ENCODE measurements at places on chromosomes 7 and 10.

DNA sequence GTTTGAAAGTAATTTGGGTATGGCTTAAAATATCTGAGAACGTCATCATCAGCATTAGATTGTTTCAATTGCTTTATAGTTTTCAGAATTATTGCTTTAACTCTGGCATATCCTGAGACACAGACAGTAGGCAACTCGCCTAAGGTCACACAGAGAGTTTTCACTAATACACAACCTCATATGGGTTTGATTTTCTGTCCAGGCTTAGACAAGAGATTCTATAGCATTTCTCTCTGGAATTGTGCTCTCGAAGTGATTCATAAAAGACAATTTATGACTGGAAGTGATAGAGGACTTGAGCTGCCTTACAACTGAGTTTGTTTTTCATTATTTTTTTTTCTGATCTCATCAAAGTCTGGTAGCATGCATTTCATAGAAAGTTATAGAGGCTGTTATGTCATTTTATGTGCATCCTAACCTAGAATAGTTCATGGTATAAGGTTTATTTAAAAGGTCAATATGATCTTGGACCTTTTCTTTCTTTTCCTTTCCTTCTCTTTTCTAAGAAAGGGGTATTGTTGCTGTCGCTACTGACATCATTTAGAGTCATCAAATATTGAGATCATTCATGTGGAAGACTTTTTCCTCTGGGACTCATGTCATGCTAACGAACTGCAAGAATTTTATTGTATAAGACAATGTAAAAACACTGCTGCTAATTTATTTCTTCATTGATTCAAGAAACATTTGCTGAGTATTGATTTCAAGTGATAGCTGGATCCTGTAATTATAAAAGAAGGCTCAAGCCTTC is 278.2 kb downstream of the PLXDC2 start:
- peaks cover 9% of the 10 kb centered on the region for H3K4me1 ChIP-seq
- no peaks in the 10 kb centered on the region for H3K27me3 ChIP-seq

- no peaks in the 10 kb centered on the region for H3K36me3 ChIP-seq
- no peak overlapping the region for H3K4me3 ChIP-seq
- H3K27me3 ChIP-seq = peaks cover 6% of the 10 kb centered on the region
These were observed 33.9 kb upstream of the SHH start for GRCh38 chr7:155846156-155846555.

GRCh38 chr10:118501171-118501570 is 94.3 kb downstream of the PRLHR start:
- H3K27ac ChIP-seq = no peak overlapping the region
- no peak for DNase-seq
- H3K27me3 ChIP-seq = peaks cover 36% of the 10 kb centered on the region
- no peaks in the 10 kb centered on the region for H3K36me3 ChIP-seq

- DNase-seq = no peak
- no peaks in the 10 kb centered on the region for H3K36me3 ChIP-seq
- no peak overlapping the region for H3K4me3 ChIP-seq
These were observed 307.4 kb downstream of the WDR37 start for GRCh38 chr10:1363446-1364121.

DNA sequence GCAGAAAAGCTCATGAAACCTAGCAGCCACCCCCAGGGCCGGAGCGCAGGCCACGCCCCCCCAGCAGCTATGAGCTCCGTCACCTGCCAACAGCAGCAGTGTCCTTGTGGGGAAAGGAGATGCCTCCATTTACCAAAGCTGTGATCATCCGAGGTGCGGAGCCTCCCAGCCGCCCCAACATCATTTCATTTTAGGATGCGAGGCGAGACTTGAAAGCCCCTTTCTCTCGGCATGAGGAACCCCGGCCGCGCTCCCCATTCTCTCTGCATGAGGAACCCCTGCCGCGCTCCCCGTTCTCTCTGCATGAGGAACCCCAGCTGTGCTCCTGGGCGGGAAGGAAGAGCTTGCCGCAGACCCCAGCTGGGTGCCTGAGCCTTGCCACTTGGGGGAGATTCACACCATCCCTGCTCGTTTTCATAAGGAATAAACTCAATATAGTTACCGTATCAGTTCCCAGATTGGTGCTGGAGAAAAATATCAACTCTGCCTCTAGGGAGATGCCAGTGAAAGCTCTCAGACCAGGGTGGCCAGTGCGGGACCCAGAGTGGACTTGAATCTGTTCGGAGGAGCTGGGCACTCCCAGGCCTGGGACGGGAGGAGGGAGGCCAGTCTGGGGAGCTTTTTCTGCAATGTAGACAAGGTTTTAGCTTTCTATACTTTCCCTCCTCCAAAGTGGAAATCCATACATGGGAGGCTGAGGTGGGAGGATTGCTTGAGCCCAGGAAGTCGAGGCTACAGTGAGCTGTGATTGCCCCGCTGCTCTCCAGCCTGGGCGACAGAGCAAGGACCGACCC is 35.0 kb downstream of the JAKMIP3 start:
- no peak overlapping the region for H3K27ac ChIP-seq
- no peak overlapping the region for H3K4me3 ChIP-seq
- peaks cover 7% of the 10 kb centered on the region for H3K4me1 ChIP-seq
- no peaks in the 10 kb centered on the region for H3K36me3 ChIP-seq
- no peak for DNase-seq
- H3K27me3 ChIP-seq = peaks cover 2% of the 10 kb centered on the region

GRCh38 chr10:96370584-96371157 is 11.9 kb upstream of the OPALIN start:
- H3K4me3 ChIP-seq = no peak overlapping the region
- DNase-seq = peak; percentile 73
- no peaks in the 10 kb centered on the region for H3K36me3 ChIP-seq
- H3K27me3 ChIP-seq = peaks cover 10% of the 10 kb centered on the region
- no peak overlapping the region for H3K27ac ChIP-seq

DNA sequence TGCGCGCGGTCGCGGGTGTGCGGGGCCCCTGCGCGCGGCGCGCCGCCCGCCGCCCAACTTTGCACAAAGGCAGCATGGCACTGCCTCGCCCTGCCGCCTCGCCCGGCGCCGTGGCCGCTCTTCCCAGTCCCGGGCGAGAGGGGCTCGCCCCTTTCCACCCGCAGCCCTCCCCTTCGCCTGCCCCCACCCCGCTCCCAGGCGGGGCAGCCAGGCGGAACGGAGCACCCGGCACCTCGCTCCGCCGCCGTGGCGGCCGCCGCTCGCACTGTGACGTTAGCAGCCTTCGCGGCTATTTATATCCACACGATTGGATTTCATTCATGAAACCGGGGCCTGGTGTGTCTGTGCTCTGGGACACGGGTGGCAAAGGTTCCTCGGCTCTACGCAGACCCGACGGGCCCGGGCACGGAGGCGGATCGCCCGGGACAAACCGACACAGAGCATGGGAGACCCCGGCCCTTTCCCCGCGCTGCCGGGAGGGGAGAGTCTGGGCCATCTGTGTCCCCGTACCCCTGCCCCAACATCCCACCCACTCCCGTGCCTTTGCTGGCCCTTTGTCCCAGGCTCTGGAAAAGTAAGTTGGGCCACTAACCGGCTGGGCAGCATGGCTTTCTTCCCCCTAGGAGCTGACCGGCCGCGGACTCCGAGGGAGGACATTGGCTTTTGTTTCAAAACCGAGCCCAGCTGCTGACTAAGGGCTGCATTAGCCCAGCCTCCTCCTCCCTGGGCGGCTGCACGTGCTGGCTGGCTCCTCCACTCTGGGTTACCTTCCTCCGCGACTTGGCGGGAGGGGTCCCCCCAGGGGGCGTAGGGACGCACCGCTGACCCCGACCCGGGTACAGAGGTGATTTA is at the start of gene RHOBTB1:
Gene RHOBTB1, minus strand, starts transcription at position 128 of the 852 bp plus-strand sequence. CDS start 32,643 bp downstream, outside the sequence.
- peaks cover 13% of the 10 kb centered on the region for H3K4me1 ChIP-seq
- H3K27me3 ChIP-seq = peaks cover 36% of the 10 kb centered on the region
- H3K36me3 ChIP-seq = no peaks in the 10 kb centered on the region

GRCh38 chr7:140342727-140343514 is 55.4 kb downstream of the SLC37A3 start:
- H3K4me1 ChIP-seq = no peaks in the 10 kb centered on the region
- no peaks in the 10 kb centered on the region for H3K27me3 ChIP-seq
- no peak overlapping the region for H3K27ac ChIP-seq
- DNase-seq = no peak

GRCh38 chr7:41277561-41277960 is 425.3 kb downstream of the INHBA start:
- H3K4me3 ChIP-seq = no peak overlapping the region
- H3K4me1 ChIP-seq = no peaks in the 10 kb centered on the region
- H3K27ac ChIP-seq = no peak overlapping the region

DNA sequence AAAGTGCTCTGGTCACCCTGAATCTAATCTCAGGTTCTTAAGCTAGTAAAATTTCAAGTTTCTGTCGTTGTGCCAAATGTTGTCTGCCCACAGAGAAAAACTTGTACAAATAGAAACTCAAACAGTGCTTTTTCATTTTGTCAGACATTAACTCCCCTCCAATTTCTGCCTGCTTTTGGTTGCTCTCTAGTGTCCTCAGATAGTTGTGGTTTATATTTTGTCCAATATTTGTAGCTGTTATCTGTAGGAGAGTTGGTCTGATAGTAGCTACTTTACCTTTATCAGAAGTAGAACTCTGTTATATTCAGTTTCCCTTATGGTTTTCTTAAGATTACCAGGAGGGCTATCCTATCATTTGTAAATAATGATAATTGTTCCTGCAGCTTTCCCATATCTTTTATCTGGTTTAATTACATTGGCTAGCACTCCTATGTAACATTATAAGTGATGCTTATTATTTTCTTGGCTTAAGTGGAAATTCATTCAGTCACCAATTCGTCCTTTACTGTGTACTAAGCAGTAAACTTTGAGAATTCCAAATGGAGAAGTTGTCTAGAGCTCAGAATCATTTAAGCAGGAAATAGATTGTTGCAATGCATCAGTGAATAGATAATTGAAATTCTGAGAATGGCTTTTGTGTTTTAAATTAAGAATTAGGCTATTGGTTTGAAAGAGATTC is 91.0 kb downstream of the ANKIB1 start:
- no peak overlapping the region for H3K4me3 ChIP-seq
- H3K4me1 ChIP-seq = peaks cover 7% of the 10 kb centered on the region
- H3K36me3 ChIP-seq = peaks cover 13% of the 10 kb centered on the region
- no peak for DNase-seq

DNA sequence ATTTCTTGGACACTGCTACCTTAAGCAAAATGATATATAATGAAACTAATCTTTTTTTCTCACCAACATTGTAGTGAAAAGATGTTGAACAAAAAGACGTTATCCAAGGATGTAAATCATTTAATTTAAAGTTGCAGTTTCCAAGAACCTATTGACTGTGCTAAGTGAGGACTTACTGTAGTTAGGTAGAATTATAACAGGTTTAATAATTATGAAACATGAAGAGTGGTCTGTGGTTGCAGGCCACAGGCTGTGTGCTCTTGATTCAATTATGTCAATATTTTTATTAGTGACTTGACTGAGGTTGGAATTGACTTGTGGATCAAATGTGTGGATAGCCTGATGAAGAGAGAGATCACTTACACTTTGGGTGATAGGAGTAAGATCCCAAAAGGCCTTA is 478.1 kb downstream of the AUTS2 start:
- H3K27ac ChIP-seq = no peak overlapping the region
- DNase-seq = no peak
- no peaks in the 10 kb centered on the region for H3K36me3 ChIP-seq
- H3K4me1 ChIP-seq = peaks cover 2% of the 10 kb centered on the region

- H3K27me3 ChIP-seq = peaks cover 11% of the 10 kb centered on the region
- no peak overlapping the region for H3K27ac ChIP-seq
- H3K4me3 ChIP-seq = no peak overlapping the region
- no peak for DNase-seq
These were observed 30.8 kb upstream of the C10orf67 start for GRCh38 chr10:23375366-23375765.

DNA sequence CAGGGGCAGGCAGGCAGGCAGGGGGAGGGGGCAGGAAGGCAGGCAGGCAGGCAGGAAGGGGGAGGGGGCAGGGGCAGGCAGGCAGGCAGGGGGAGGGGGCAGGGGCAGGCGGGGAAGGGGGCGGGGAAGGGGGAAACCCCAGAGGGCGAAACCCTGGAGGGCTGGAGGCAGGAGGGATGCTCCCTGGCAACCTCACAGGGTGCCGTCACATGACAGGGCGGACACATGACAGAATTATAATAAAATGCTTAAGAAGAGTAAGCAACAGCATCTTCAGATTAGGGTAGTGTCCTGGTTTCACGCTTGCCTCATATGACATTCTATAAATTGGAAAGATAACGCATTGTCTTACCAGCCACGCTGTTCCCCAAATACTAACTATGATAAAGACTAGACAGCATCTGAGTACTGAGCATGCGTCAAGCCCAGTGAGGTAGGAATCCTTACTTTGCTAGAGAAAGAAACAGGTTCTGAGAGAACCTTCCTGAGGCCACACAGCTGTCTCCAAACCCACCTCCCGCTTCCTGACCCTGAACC is 131.6 kb downstream of the DIP2C start:
- H3K27me3 ChIP-seq = peaks cover 16% of the 10 kb centered on the region
- DNase-seq = no peak
- peaks cover 3% of the 10 kb centered on the region for H3K4me1 ChIP-seq

- H3K27ac ChIP-seq = no peak overlapping the region
- H3K27me3 ChIP-seq = peaks cover 16% of the 10 kb centered on the region
- no peaks in the 10 kb centered on the region for H3K4me1 ChIP-seq
- no peak for DNase-seq
- no peaks in the 10 kb centered on the region for H3K36me3 ChIP-seq
- no peak overlapping the region for H3K4me3 ChIP-seq
These were observed 145.0 kb downstream of the C7orf25 start for GRCh38 chr7:42766782-42767423.

DNA sequence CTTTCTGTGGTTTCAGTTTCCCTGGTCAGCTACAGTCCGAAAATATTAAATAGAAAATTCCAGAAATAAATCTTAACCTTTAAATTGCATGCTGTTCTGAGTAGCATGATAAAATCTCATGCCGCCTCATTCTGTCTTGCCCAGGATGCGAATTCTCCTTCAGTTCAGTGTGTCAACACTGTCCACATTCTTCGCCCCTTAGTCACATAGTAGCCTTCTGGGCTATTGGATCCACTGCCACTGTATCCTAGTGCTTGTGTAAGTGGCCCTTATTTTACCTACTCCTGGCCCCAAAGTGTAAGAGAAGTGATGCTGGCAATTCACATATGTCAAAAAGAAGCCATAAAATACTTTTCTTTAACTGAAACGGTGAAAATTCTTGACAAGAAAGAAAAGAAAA is 129.6 kb downstream of the ZWINT start:
- H3K27me3 ChIP-seq = no peaks in the 10 kb centered on the region
- no peak for DNase-seq
- H3K4me3 ChIP-seq = no peak overlapping the region

- H3K4me3 ChIP-seq = no peak overlapping the region
- H3K36me3 ChIP-seq = no peaks in the 10 kb centered on the region
- DNase-seq = no peak
- H3K27me3 ChIP-seq = no peaks in the 10 kb centered on the region
- peaks cover 6% of the 10 kb centered on the region for H3K4me1 ChIP-seq
These were observed 43.7 kb upstream of the GNA12 start for GRCh38 chr7:2887816-2888215.

DNA sequence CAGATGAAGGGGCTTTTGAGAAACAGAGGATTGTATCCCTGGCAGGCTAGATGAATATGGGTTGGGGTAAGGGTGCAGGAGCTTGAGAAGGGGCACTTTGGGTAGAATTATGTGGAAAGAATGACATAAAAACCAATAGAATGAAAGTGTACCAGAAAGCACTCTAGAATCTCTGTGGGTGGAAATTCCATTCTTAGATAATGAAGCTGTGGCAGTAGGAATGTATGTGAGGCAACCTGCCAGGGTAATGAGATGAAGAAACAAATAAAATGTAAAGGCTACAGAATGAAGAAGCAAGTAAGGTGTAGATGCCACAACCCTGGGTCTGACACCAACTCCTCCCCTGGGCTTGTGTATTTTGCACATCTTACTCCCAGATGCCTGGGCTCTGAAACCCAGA is 16.8 kb downstream of the NOBOX start:
- no peak overlapping the region for H3K27ac ChIP-seq
- H3K4me1 ChIP-seq = no peaks in the 10 kb centered on the region
- H3K27me3 ChIP-seq = peaks cover 9% of the 10 kb centered on the region
- no peak for DNase-seq

- peaks cover 10% of the 10 kb centered on the region for H3K4me1 ChIP-seq
- DNase-seq = no peak
- no peak overlapping the region for H3K4me3 ChIP-seq
- H3K27me3 ChIP-seq = peaks cover 16% of the 10 kb centered on the region
These were observed 54.5 kb upstream of the TOMM7 start for GRCh38 chr7:22876986-22877729.

Measured in natural killer cell treated with Interleukin-12 subunit alpha and Interleukin-12 subunit beta and Interleukin-15 and Interleukin-18, amount 100 ng/mL, for 72 hours (primary cell).